Breast epithelium (tissue), 4 donors: ENCODE measurements at places on chromosomes 13 and 19. TPM values are rescaled to one million over a fixed set of nuclear protein-coding genes. Genes with fewer than 3 reads are reported as not detected.

- no peaks in the 10 kb centered on the region for H3K36me3 ChIP-seq
- no peaks in the 10 kb centered on the region for H3K27me3 ChIP-seq
- H3K4me1 ChIP-seq = no peaks in the 10 kb centered on the region
- no peak overlapping the region for H3K27ac ChIP-seq
- H3K4me3 ChIP-seq = no peak overlapping the region
Measured at GRCh38 chr13:83340170-83340569, 542.1 kb downstream of the SLITRK1 start.

DNA sequence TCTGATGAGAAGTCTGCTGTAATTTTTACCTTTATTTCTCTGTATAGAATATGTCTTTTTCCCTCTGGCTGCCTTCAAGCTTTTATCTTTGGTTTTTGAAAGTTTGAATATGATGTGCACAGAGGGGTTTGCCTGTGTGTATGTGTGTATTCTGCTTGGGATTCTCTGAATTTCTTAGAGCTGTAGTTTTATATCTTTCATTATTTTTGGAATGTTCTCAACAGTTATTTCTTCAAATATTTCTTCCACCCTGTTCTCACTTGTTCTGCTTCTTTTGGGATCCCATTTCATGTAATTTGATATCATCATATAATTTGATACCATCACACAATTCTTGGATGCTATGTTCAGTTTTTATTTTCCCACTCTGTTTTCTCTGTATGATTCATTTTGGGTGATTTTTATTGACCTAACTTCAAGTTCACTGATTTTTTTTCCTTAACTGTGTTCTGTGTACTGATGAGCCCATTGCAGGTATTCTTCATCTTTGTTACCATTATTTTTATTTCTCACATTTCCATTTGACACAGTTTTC lies 7.5 kb downstream of the COG3 start:
- DNase-seq = no peak
- H3K27me3 ChIP-seq = no peaks in the 10 kb centered on the region
- no peaks in the 10 kb centered on the region for H3K4me1 ChIP-seq
- H3K27ac ChIP-seq = no peak overlapping the region
- no peaks in the 10 kb centered on the region for H3K36me3 ChIP-seq
- H3K4me3 ChIP-seq = no peak overlapping the region

GRCh38 chr13:44118881-44119280 lies 239.2 kb downstream of the LACC1 start:
- no peaks in the 10 kb centered on the region for H3K27me3 ChIP-seq
- no peak for DNase-seq
- H3K36me3 ChIP-seq = no peaks in the 10 kb centered on the region
- no peaks in the 10 kb centered on the region for H3K4me1 ChIP-seq
- no peak overlapping the region for H3K4me3 ChIP-seq
- H3K27ac ChIP-seq = no peak overlapping the region

Gene SIGLEC12
- not detected for total RNA-seq

Gene RFX1
- 3.7 TPM for total RNA-seq

- H3K36me3 ChIP-seq = no peaks in the 10 kb centered on the region
- no peaks in the 10 kb centered on the region for H3K27me3 ChIP-seq
- no peak for DNase-seq
- no peaks in the 10 kb centered on the region for H3K4me1 ChIP-seq
Measured at GRCh38 chr19:2661615-2662014, 40.9 kb downstream of the GNG7 start.

DNA sequence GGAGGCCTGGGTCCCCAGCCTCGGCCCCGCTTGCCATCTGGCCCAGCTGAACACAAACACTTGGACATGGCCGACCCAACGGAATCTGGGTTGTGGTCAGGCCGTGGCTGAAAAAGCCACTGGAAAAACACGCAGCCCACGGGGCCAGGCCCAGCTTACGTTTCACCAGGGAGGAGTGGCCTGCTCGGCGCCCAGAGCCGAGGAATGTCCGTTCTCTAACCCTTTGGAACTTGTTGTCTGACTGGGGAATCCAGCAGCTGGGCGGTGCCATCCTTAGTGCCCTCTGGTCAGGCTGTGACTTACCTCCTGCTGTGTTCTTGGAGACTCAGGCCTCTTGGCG lies 13.8 kb downstream of the CILP2 start:
- H3K27ac ChIP-seq = no peak overlapping the region
- DNase-seq = no peak
- no peak overlapping the region for H3K4me3 ChIP-seq
- no peaks in the 10 kb centered on the region for H3K36me3 ChIP-seq

DNA sequence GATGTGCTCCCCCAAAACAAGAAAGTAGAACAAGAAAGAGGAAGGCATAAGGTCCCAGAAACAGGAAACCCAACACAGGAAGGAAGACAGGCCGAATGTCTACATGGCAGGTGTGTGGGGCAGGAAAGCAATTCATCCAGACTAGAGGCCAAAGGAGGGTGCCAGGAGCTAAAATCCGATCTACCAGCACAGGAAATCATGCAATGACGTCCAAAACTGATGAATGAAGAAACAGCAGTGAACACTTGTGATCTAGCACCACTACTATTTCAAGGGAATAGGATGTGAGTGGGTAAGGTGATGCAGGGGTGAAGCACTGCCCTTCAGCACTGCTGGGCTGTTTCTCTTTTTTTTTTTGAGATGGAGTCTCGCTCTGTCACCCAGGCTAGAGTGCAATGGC lies 59.1 kb downstream of the DOCK9 start:
- H3K36me3 ChIP-seq = no peaks in the 10 kb centered on the region
- H3K27me3 ChIP-seq = no peaks in the 10 kb centered on the region
- H3K4me1 ChIP-seq = no peaks in the 10 kb centered on the region
- H3K4me3 ChIP-seq = no peak overlapping the region
- DNase-seq = no peak
- no peak overlapping the region for H3K27ac ChIP-seq

Gene BRSK1
- 2.5 TPM for total RNA-seq

- H3K27me3 ChIP-seq = no peaks in the 10 kb centered on the region
- H3K27ac ChIP-seq = no peak overlapping the region
- no peak overlapping the region for H3K4me3 ChIP-seq
- no peaks in the 10 kb centered on the region for H3K4me1 ChIP-seq
- peaks cover 12% of the 10 kb centered on the region for H3K36me3 ChIP-seq
- DNase-seq = no peak
Measured at GRCh38 chr13:113322890-113323651, 26.0 kb downstream of the LAMP1 start.

GRCh38 chr13:70747262-70747661 lies 639.0 kb upstream of the KLHL1 start:
- DNase-seq = no peak
- H3K4me3 ChIP-seq = no peak overlapping the region
- no peaks in the 10 kb centered on the region for H3K27me3 ChIP-seq
- no peaks in the 10 kb centered on the region for H3K4me1 ChIP-seq

GRCh38 chr19:17001603-17002183 lies 24.9 kb downstream of the CPAMD8 start:
- no peaks in the 10 kb centered on the region for H3K36me3 ChIP-seq
- no peak for DNase-seq
- no peak overlapping the region for H3K27ac ChIP-seq
- no peaks in the 10 kb centered on the region for H3K4me1 ChIP-seq

DNA sequence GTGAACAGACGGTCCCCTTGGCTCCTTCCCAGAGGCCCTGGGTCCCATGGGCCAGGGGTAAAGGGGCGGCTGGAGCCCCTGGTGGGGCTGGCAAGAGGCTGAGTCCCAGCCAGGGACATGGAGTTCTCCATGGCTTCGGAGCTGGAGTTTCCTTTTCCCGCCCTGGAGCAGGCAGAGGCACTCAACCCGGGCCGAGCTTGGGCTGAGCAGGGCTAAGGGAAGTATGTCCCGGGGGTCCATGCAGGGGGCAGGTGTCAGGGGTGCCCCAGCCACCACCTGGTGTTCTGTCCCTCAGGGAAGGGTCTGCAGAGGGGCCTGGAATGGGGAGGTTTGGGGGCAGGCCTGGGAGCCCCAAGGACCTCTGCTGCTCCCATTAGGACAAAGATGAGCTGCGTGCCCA lies 54.0 kb upstream of the TPM4 start:
- no peak overlapping the region for H3K27ac ChIP-seq
- H3K36me3 ChIP-seq = no peaks in the 10 kb centered on the region
- DNase-seq = no peak
- H3K27me3 ChIP-seq = no peaks in the 10 kb centered on the region
- H3K4me1 ChIP-seq = no peaks in the 10 kb centered on the region
- no peak overlapping the region for H3K4me3 ChIP-seq

DNA sequence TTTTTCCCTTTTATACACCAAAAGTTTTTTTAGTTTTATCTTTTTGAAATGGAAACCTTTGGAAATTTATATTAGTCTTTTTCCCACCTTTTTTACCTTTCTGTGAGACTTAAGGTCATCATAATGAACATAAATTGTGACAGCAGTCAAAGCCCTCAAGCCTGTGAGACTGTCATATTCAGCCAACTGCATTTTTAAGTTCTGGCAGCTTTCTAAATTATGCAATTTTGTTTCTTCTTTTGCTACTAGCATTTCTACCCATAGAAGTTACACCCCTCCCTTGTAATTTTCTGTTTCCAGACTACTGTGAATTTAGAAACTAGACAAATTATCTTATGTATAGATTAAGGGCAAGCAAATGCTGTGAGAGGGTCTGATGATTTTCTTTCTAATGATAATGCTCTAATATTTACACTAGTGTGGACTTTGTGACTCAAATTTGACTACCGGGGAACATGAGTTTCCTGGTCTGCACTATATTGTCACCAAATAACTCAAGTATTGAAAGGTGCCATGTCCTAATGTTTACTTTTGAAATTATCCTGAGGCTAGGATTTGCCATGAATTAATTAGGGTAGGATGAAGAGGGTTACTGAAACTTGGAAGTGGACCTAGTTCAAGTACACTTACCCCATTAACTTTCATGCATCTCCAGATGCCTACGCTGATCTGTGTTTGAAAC lies 43.7 kb downstream of the FRY start:
- DNase-seq = no peak
- H3K27ac ChIP-seq = no peak overlapping the region
- no peaks in the 10 kb centered on the region for H3K36me3 ChIP-seq
